ENCODE measurements at places on chromosomes 6 and 20. TPM values are rescaled to one million over a fixed set of nuclear protein-coding genes. Genes with fewer than 3 reads are reported as not detected.

The GSTA1 gene
- not detected for total RNA-seq

The PNPLA1 gene
- total RNA-seq = not detected

The HEBP2 gene
- 41.1 TPM for total RNA-seq

The PPP1R3G gene
- 0.05 TPM for total RNA-seq

The ERVFRD-1 gene
- not detected for total RNA-seq
